CD4-positive, alpha-beta memory T cell (primary cell): ENCODE measurements at places on chromosomes 12 and 14. TPM values are rescaled to one million over a fixed set of nuclear protein-coding genes. Genes with fewer than 3 reads are reported as not detected.

Gene PXMP2
- polyA plus RNA-seq = 23.9 TPM

Gene OR4K13
- polyA plus RNA-seq = not detected

Gene SLC5A8
- polyA plus RNA-seq = not detected

Gene OASL
- polyA plus RNA-seq = 5.6 TPM

Gene KRT4
- polyA plus RNA-seq = not detected

Gene BEST3
- polyA plus RNA-seq = not detected

Gene IRF2BPL
- 3.8 TPM for polyA plus RNA-seq

Gene KRT71
- not detected for polyA plus RNA-seq

Gene PTPRB
- not detected for polyA plus RNA-seq

Gene KRT78
- polyA plus RNA-seq = not detected

Gene CLEC2A
- polyA plus RNA-seq = not detected

Gene MYG1
- 78.2 TPM for polyA plus RNA-seq

Gene A2ML1
- polyA plus RNA-seq = not detected

Gene RERG
- not detected for polyA plus RNA-seq

Gene AQP2
- polyA plus RNA-seq = not detected

Gene TPPP2
- not detected for polyA plus RNA-seq

Gene TGM1
- 0.11 TPM for polyA plus RNA-seq

Gene CCDC38
- not detected for polyA plus RNA-seq

Gene LRP1
- not detected for polyA plus RNA-seq

Gene AQP5
- not detected for polyA plus RNA-seq

Gene NOXRED1
- polyA plus RNA-seq = not detected

Gene GYS2
- not detected for polyA plus RNA-seq

Gene KRT75
- not detected for polyA plus RNA-seq

Gene TSPAN11
- not detected for polyA plus RNA-seq

Gene CDCA3
- polyA plus RNA-seq = 0.09 TPM

Gene KRT82
- not detected for polyA plus RNA-seq

Gene RBMS2
- polyA plus RNA-seq = 1.2 TPM

Gene CDC42BPB
- polyA plus RNA-seq = 0.80 TPM

Gene SPRYD3
- polyA plus RNA-seq = 71.7 TPM

Gene SIX4
- polyA plus RNA-seq = not detected

Gene MYO1H
- polyA plus RNA-seq = not detected

Gene FBRSL1
- polyA plus RNA-seq = 3.1 TPM

Gene SPIC
- polyA plus RNA-seq = not detected

Gene ESR2
- 0.59 TPM for polyA plus RNA-seq

Gene HSPB8
- not detected for polyA plus RNA-seq

Gene PLD4
- polyA plus RNA-seq = not detected

Gene TMEM30B
- polyA plus RNA-seq = 5.4 TPM

Gene ZNF26
- 13.7 TPM for polyA plus RNA-seq

Gene CRIP1
- polyA plus RNA-seq = 1,440 TPM

Gene MANSC4
- 0.32 TPM for polyA plus RNA-seq

Gene RIPK3
- polyA plus RNA-seq = 16.7 TPM

Gene PMEL
- polyA plus RNA-seq = not detected

Gene NCKAP5L
- polyA plus RNA-seq = 3.5 TPM

Gene CPSF6
- 61.3 TPM for polyA plus RNA-seq

Gene RBP5
- polyA plus RNA-seq = not detected

Gene SERPINA1
- not detected for polyA plus RNA-seq

Gene ADCY4
- polyA plus RNA-seq = 0.48 TPM

Gene ART4
- polyA plus RNA-seq = not detected

Gene ABCD2
- 8.5 TPM for polyA plus RNA-seq

Gene SLC48A1
- polyA plus RNA-seq = 9.0 TPM

Gene TTC9
- polyA plus RNA-seq = 9.2 TPM

Gene ZCRB1
- polyA plus RNA-seq = 48.1 TPM

Gene STAB2
- not detected for polyA plus RNA-seq

Gene KCNC2
- not detected for polyA plus RNA-seq

Gene OTX2
- not detected for polyA plus RNA-seq

Gene CBLN3
- polyA plus RNA-seq = not detected

Gene TSHR
- polyA plus RNA-seq = not detected

Gene AJUBA
- 1.3 TPM for polyA plus RNA-seq

Gene ATL1
- 1.6 TPM for polyA plus RNA-seq
